ENCODE measurements at places on chromosomes 16 and 17.

DNA sequence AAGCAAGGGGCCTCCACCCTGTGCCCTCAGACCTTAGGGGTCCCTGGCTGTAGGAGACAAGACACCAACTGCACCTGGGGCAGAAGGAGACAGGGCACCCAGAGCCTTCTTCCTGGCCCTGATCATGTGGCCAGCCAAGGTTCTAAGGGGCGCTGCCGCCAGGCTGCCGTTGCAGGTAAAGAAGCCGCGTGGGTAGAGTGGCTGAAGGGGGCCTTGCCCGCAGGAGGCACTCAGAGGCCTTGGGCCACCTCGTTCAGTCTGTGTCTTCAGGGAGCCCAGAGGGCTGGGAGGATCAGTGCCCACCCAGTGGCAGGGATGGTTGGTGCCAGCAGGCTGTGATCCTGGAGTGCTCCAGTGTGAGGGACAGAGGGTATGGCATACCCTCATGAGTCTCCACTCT, 1.6 kb upstream of the AATK start:
- no peak for DNase-seq

DNA sequence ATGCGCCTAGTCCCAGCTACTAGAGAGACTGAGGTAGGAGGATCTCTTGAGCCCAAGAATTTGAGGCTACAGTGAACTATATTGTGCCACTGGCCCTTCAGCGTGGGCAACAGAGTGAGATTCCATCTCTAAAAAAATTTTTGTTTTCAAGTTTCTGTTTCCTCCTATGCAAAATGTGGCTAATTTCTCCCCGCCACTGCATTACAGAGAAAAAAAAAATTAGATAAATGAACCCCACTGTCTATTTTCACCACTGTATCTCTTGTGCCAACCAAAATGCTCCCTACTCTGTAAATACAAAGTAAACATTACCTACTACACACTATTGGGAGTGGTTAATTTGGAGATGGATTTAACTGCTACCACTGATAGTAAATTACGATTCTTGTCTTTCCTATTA, 2.0 kb downstream of the MARF1 start:
- DNase-seq = no peak

DNA sequence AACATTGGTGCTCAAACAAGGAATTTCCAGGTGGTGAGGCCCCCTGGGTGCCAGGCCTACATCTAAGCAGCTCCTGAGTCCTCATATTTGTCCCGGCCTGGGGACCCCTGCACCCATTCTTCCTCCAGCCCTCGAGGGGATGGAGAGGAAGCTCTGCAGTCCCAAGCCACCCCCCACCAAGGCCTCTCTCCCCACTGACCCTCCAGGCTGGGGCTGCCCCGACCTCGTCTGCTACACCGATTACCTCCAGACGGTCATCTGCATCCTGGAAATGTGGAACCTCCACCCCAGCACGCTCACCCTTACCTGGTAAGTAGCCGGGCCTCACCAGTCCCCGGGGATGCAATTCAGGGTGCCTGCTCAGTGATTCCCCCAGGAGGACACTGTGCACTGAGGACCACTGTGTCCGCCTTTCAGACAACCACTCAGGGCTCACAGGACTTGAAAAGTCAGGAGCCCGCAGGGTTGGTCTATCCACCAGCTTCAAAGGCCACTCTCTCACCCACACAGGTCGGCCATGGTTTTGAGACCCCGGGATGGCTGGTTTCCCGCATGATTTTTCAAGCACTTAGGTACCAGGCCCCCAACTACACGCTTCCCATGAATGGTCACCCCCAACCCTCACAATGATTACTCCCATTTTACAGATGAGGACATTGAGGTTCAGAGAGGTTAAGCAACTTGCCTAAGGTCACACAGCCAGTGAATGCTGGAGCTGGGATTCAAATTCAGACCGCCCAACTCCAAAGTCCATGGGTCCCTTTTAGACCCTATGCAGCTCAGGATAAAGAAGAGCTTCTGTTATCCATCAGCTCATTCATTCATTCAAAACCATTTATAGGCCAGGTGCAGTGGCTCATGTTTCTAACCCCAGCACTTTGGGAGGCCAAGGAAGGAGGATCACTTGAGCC, 32.4 kb downstream of the IL21R start:
- no peak for DNase-seq

GRCh38 chr17:83006515-83007455, 72.6 kb upstream of the METRNL start:
- DNase-seq = no peak

GRCh38 chr17:82212331-82213250, at the start of gene CCDC57:
CCDC57 (minus strand) TSS chr17:82212842; CDS start chr17:82201944, 10,898 bp downstream.
- DNase-seq = no peak

DNA sequence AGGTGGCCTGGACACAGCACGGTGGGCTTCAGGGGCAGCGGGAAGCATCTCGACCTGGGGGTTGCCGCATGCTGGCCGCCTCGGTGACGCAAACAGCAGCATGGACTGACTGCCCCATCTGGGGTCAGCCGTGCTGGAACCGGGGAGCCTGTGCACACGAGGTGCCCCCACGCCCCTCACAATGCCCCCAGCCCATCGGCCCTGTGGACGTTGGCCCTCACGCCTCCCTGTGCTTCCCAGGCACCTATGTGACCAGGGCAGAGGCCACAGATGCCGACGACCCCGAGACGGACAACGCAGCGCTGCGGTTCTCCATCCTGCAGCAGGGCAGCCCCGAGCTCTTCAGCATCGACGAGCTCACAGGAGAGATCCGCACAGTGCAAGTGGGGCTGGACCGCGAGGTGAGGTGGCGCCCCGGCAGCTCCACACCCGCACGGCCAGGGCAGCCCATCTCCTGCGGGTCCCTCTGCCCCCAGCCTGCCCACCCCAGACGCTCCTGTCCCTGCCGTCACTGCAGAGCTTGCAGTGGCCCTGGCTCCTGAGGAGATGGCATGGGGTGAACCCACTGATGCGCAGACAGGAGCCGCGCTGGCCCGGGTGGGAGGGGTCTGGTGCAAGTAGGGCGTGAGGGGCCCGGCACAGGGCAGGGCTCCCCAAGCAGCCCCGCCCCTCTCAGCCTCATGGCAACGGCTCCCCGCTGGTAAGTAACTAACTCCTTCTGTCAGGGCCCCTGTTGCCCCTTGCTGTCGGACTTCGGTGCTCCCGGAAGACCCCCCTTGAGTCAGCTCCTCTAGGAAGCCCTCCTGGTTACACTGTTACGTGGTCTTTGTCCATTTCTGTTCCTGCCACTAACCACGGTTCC, 13.6 kb downstream of the CDH15 start:
- DNase-seq = no peak

DNA sequence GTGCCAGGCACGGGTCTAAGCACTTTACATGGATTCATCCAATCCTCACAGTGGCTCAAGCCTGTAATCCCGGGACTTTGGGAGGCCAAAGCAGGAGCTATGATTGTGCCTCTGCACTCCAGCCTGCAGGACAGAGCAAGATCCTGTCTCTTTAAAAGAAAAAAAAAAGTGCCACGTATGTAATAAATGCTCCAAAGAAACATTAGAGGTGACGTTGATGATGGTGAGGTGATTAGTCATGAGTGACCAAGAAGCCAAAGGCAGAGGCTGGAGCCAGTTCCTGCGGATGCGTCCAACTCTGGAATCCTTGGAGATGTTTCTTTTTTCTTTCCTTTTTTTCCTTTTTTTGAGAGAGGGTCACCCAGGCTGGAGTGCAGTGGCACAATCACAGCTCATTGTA, 59.4 kb upstream of the SIAH1 start:
- no peak for DNase-seq

DNA sequence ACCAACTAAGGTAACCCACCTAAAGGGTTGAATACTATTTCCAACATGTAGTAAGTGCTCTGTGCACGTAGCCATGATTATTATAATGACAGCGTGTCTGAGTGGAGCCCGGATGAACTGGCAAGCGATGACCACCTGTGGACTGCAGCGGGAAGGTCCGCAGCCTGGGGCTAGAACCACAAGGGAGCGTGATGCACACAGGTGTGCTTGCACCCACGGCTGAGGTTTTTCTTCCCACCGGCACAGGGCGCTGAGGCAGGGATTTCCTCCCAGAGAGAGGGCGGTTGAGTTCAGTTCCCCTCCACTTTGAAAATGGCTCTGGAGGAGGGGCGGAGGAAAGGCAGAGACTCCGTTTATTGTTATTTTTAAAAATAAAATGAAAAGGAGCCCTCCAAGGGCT, 221.7 kb upstream of the HSBP1 start:
- no peak for DNase-seq

- DNase-seq = no peak
Measured at GRCh38 chr17:2393954-2394749, 6.7 kb downstream of the MNT start.

- DNase-seq = no peak
Measured at GRCh38 chr16:48959747-48960146, 321.9 kb downstream of the CBLN1 start.

DNA sequence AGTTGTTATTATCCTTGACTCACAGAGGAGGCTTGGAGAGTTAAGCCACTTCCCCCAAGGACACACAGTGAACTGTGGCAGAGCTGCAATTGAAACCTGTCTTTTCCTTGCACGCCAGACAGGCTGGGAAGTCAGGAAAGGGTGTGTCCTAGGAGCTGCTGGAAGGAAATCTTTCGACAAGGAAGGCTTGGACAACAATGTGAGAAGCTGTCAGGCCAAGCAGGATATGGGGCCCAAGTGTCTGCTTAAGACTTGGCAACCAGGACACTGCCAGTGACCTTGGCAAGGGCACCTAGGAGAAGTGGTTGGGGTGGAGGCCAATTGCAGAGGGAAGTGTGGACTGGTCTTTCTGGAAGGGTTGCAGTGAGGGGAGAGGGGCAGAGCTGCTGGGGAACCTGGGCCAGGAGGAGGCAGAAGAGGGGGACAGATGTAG, 2.1 kb upstream of the CAMKK1 start:
- DNase-seq = no peak

DNA sequence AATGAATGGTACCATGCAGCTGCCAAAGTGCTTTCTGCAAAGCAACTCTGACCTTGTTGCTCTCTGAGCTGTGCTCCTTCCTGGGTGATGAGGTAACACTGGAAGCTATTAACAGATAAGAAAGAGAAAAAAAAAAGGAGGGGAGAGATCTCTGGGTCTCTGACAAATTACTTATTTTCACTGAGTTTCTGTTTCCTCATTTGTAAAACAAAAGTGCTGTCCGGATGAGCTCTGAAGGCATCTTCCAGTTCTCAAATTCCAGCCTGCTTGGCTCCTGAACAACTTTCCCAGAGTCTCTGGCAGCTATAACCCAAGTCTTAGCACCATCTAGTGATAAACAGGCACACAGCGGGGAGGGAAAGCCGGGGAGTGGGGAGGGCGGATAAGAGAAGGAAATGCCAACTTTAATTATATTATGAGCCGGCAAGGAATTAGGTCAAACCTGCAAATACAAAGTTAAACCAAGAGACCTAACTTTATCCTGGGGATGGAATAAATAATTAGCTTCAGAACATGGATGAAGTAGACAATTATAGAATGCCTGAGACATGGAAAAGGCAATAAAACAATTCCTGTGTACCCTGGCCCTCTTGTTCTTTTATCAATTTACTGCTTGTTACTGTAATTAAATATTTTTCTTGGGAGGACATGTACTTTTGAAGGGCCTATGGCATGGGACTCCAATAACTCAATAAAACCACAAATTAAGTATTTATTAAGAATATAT, 61.3 kb upstream of the KIFC3 start:
- DNase-seq = no peak

DNA sequence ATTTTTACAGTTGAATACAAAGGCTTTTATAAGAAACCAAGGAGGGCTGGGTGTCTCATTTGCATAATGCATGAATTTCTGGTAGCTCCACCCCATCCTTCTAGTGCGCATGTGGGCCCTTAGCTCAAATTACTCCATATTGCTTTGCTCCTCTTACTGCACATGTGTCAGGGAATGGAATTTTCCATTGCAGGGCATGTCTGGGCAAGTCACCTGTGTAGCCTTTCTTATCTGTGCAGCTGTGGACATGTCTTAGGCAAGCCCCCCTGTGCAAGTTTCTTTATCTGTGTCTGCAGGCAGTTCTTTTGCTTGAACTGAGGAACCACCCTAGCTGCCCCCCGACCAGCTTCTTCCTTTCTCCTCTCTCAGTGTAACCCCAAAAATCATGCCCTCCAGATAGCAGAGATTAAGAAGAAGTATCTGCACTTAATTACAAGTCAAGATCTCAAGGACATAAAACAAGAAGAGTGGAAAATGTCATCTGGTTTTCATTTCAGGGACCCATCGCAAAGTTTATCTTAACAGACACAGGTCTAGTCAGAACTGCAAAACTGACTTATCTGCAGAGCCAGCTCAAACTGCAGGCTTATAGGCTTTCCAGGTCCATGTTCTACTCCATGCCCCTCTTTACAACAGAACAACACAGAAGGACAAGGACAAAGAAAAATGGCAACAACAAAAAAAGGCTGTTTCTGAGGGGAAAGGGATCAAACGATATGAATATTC, 137.9 kb upstream of the HS3ST4 start:
- DNase-seq = no peak

- no peak for DNase-seq
Measured at GRCh38 chr17:792277-792676, 10.1 kb downstream of the MRM3 start.

DNA sequence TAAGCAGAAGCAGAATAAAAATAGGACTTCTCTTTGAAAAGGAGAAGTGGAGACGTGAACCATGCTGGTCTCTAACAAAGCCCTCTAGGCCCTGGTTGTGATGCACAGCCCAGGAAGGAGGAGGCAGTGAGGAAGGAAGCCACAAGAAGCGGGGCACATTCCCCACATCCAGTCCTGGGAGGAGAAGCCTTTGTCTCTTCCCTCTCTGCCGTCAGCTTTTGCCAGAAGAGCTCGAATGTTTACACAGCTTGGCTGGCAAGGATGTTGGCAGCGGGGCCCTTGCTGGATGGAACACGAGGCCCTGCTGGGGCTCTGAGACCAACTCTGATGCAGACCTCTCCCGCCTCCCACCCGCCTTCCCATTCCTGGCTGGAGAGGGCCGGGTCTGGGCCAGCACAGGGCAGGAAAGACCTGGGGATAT, 91.3 kb downstream of the MAF start:
- no peak for DNase-seq

- peak; percentile 89 for DNase-seq
Measured at GRCh38 chr17:7242717-7243452, 636 bp upstream of the GABARAP start.

GRCh38 chr16:28607116-28607623, 2.7 kb downstream of the SULT1A1 start:
- no peak for DNase-seq

DNA sequence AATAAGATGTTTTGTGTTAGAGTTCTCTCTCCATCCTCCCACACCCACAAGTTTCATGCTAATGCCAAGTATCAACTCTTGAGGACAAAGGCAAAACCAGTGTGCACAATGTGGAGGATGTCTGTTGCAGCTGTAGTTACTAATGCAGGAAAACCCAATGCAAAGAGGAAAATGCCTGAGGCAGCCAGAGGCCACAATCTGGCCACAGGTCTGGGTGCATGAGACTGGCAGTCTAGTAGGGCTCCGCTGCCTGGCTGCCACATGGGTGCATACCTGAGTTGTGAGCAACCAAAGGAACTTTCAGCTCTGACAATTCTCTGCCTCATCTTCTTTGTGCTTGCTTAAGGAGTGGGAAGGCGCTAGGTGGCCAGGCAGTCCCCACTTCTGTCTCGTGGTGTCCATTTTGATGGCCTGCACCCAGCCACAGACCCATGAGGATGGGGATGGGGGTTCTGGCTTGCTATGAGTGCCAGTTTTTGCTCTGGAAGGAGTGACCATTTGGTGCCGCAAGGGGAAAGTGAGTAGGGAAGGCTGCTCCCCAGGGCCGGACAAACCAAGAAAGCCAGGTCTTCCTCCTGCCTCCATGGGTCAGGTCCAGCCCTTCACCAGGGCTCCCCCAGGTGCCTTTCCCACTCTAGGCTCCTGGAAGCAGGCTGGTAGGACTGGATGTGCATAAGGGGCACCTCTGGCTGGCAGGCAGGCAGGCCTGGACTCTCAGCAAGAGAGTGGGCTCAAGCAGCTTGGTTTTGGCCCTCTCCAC, 4.2 kb upstream of the GFOD2 start:
- DNase-seq = no peak

- no peak for DNase-seq
Measured at GRCh38 chr17:43210576-43210975, 1.1 kb upstream of the TMEM106A start.

All from activated CD4-positive, CD25-positive, alpha-beta regulatory T cell treated with anti-CD3 and anti-CD28 coated beads, Interleukin-2, amount 50 U/mL, for 16 hours (primary cell).